GM12864 (cell line): ENCODE measurements at places on chromosomes 3 and 15.
A peak's percentile ranks its signal among the peaks of the same experiment; 100 is the strongest.

GRCh38 chr3:35760146-35760545 is 120.8 kb downstream of the ARPP21 start:
- DNase-seq, result no peak

GRCh38 chr3:101259485-101260341 is 60.7 kb downstream of the IMPG2 start:
- no peak for DNase-seq

DNA sequence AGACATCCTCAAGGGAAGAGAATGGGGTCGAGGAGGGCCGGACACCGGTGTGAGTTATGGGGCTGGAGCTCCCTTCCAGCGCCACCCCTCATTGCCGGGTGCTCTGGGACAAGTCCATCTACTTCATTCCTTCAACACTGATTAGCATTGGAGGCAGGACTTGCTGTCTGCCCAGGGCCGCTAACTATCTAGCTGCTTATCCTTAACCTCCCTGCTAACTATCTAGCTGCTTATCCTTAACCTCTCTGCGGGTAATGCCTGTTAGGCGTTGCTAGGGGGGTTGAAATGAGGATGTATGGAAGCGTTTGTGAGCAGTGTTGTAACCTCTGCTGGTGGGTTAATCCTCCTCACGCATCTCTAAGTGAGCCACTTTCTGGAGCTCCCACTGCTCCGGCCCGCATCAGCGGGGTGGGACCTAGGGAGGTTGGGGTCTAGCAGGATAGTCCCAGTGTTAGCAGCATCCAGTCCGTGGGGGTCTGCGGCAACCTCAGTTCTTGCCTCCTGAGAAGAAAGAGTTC is 10.9 kb upstream of the CHAC1 start:
- DNase-seq, result no peak

DNA sequence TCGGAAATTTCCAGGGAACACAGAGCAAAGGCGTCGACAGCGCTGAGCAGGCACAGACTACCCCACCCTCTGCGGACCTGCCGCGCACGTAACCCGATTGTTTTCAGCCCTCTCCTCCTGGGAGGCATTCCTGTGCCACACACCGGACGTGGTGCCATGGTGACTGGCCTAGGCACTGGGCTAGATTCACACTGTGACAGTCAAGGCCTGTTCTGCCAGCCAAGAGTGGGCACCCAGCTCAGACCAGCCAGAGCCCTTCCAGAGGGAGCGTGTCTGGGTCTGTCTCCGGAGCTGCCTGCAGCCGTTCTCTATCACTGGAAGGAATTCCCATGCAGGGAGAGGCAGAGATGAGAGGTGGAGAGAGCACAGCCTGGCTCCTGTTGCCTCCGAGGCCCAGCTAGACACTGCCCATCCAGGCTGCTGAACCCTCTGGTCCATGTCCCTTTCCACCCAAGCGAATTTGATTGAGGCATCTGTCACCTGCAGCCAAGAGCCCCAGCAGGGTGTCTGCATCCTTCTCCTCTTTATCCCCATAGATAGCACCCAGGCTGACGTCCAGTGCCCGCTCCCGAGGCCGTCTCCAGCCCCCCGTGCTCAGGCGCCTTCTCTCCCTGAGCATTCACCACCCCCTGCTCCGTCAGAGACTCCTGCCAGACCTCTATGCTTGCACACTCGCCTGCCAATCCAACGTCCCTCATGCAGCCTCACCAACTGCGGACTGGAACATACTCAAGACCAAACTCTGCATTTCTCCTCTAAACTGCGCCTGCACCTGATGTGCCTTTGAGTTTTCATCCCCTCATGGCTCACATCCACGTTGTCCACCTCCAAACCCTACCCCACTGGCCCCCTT is 267.5 kb downstream of the OCA2 start:
- DNase-seq, result no peak

DNA sequence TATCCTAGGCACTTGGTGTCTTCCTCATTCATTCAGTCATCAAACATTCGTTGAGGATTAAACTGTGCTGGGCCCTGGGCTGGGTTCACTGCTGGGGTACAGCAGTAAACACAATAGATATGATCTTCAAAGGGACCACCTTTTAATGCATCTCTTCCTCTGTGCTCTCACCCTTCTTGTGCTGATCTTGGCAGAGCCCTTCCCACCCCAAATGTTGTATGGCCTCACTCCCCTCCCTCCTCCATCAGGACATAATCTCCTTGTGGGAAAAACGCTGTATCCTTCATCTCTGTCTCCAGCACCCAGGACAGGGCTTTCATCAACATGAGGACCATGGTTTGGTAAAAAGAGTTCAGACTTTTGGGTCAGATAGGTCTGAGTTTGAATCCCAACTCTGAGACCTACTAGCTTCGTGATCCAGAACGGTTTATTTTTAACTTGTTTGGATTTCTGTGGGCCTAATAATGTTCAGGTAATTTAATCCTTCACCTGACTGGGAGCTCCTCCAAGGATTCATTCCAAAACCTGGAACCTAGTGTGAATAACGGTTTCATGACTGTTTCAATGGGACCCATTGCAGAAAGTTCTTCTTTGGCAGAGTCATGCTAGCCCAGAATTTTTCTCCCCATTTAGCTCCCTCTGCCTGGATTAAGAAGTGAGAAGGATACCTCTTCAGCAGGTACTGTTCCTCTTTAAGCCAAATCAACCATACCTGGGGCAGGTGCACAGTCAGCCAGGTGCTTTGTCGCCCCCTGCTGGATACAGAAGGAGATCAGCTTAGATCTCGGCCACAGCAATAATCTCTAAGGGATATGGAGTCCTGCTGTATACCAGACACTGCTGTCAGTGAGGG is 5.2 kb upstream of the WNT7A start:
- no peak for DNase-seq

- DNase-seq, result no peak
These were observed 161.3 kb downstream of the IL5RA start for GRCh38 chr3:2948882-2949281.

DNA sequence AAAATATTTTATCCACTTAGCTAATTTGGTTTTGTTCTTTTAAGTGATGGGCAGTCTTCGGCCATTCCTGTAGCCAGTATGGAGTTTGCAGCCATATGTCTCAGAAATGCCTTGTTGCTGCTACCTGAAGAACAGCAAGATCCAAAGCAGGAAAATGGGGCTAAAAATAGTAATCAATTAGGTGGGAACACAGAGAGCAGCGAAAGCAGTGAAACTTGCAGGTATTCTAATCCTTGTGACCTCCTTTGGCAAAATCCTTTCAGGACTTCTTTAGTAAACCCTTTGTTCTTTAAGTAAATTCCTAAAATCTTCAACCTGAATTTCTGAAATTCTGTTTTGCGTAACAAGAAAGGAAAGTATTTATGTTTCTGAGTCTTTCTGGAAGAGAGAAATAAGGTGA is 49.8 kb downstream of the CNOT10 start:
- DNase-seq, result no peak

- no peak for DNase-seq
These were observed 12.9 kb upstream of the DCBLD2 start for GRCh38 chr3:98914210-98915080.

GRCh38 chr3:189967254-189967865 is 153.3 kb downstream of the P3H2 start:
- DNase-seq, result no peak

GRCh38 chr3:42122261-42123011 is 31.3 kb downstream of the TRAK1 start:
- no peak for DNase-seq

GRCh38 chr3:165462636-165463334 is 266.6 kb upstream of the SLITRK3 start:
- DNase-seq, result no peak

DNA sequence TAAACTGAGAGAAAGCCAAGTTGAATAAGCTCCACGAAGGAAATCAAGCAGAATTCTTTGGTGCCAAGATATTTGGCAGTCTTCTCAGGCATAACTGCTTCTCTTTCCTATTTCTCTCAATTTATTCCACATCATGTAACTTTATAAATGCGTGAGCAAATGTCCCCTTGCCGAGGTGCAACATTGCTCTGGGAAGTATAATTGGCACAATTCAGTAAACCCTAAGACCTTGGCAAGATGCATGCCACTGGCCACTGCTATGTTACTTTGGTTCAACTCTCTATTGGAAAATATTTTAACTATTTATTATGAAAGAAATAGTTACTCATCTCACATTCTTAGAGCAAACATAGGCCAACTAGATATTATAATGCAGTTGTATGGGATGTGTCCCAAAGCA is 170.2 kb downstream of the SUCNR1 start:
- DNase-seq, result no peak

- DNase-seq, result no peak
These were observed 61.9 kb downstream of the CRYBG3 start for GRCh38 chr3:97883736-97884135.

GRCh38 chr3:66149269-66149668 is 71.5 kb upstream of the SLC25A26 start:
- DNase-seq, result no peak

DNA sequence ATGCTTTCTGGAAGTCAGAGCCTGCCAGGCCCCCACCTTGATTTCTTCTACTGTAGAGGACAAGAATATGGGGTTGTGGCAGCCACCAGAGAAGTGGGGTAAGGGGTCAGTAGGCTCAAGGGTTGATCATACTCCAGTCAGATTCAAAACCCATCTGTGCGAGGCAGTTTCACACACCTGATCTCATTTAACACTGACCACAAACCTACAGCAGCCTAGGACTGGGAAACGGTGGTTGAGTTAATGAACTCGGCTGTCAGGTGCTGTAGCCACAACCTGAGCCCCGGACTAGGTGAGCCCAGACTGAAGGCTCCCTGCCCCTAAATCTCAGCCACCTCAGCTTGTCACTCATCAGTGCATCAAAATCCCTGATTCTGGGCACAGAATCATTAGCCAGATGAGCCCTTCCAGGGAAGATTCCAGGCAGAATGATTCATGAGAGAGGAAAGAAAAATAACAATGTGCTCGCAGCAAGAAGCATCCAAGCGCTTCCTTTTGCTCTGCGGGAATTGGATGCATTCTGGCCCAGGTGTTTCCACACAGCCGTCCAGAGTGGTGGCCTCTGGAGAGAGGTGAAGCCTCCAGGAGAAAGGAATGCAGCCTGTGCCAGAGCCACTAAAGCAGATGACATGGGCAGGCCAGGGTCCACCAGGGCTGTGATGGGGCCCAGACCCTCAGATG is 102.1 kb downstream of the SRGAP3 start:
- peak; percentile 21 for DNase-seq

DNA sequence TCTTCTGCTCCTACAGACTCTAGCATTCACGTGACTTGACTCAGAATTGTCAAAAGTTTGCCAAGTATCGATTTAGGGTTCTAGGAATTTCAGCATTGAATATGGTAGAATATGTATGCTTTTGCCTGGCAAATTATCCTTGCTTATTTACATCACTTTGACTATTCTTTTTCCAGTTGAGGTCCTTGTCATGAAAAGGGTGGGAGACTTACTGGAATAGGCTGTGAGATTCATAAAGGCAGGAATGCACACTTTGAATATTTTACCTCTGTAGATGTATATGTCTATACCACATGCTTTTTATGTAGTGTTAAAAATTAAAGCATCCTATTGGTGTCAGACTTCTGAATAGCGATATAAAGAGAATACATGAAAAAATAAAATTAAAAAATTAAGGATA is 378.8 kb upstream of the RARB start:
- DNase-seq, result no peak

DNA sequence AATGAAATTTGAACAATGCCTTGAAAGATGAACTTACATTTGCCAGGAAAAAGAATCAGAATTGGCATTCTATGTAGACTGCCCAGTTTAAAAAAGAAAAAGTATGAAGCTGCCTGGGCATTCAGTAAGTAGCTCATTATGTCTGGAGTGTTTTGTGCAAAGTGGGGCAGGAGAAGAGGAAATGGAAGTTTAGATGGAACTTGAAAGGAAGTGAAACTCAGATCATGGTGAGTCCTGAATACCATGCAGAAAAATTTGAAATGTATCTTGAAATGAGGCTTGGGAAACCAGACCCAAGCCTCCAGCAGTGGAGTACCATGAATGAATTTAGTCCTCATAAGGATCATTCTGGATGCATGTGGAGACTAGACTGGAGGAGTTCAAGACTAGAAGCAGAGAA is 4.8 kb upstream of the MORC1 start:
- no peak for DNase-seq

GRCh38 chr3:81500039-81500438 is 261.4 kb downstream of the GBE1 start:
- no peak for DNase-seq

- DNase-seq, result no peak
These were observed 22.9 kb downstream of the ANP32A start for GRCh38 chr15:68797599-68798345.

GRCh38 chr3:137766876-137767537 is 2.9 kb downstream of the SOX14 start:
- DNase-seq, result no peak

GRCh38 chr3:9770276-9770812 is 597 bp upstream of the CAMK1 start:
- DNase-seq, result no peak
